ENCODE measurements at places on chromosomes 7 and 10.

GRCh38 chr7:117143580-117143979 is 179.3 kb downstream of the WNT2 start:
- no peak for DNase-seq

GRCh38 chr10:121062115-121062514 is 211.0 kb downstream of the WDR11 start:
- DNase-seq: no peak

GRCh38 chr7:35714862-35715261 is 19.9 kb upstream of the HERPUD2 start:
- DNase-seq: no peak

- no peak for DNase-seq
Measured at GRCh38 chr7:77289387-77289786, 89.8 kb upstream of the FGL2 start.

GRCh38 chr10:23342213-23342884 is 2.2 kb downstream of the C10orf67 start:
- DNase-seq: no peak

GRCh38 chr10:35938160-35938559 is 296.1 kb upstream of the FZD8 start:
- no peak for DNase-seq
